Immature natural killer cell (primary cell): ENCODE measurements at places on chromosomes 4 and X.

DNA sequence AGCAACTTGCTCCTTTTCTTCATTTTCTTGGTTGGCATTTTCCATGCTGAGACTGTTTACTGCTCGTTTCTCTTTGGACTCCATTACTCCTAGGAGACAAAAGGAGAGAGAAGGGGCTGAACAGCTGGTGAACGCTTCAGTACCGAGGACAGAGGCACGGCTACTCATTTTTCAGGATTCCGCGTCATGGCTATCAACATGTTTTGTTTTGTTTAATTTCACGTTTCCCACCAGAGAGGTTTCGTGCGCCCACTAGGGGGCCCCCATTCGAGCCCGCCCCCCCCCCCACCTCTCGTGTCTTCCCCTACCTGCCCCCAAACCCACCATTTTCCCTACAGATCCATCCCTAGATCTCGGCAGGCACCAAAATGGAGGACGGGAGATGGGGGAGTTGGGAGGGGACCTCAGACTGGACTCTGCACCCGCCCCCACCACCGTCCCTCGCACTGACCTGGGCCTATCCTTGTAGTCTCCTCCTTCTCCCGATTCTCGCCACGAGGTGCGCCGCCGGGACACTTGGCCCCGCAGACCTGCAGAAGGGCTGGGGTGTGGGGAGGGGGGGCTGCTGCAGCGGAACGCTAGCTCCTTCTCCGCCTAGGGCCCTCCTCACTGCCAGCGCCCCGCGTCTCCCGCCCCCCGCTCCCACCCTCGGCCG is 653 bp downstream of the BEX1 start:
- no peak overlapping the region for H3K4me3 ChIP-seq
- no peak overlapping the region for H3K27ac ChIP-seq
- no peaks in the 10 kb centered on the region for H3K36me3 ChIP-seq
- no peaks in the 10 kb centered on the region for H3K4me1 ChIP-seq
- DNase-seq: no peak

DNA sequence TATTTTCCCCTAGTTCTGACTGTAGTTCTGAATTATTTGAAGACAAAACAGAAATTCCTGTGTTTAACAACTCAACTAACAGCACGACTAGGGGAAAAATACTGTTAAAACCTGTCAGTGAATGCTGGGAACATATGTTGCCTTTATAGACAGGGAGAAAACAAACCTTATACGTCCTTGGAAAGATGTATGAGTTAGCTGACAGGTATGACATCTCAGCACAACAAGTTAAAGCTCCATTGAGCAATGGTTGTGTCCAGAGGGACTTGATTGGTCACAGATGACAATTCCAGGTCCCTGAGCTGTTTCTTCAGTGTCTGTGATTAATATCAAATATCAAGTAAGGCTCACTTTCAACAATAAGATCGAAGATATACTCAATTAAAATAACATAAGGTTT is 58.2 kb upstream of the DDIT4L start:
- H3K4me1 ChIP-seq: no peaks in the 10 kb centered on the region
- H3K4me3 ChIP-seq: no peak overlapping the region
- no peak overlapping the region for H3K27ac ChIP-seq
- DNase-seq: no peak
- H3K27me3 ChIP-seq: peaks cover 2% of the 10 kb centered on the region

DNA sequence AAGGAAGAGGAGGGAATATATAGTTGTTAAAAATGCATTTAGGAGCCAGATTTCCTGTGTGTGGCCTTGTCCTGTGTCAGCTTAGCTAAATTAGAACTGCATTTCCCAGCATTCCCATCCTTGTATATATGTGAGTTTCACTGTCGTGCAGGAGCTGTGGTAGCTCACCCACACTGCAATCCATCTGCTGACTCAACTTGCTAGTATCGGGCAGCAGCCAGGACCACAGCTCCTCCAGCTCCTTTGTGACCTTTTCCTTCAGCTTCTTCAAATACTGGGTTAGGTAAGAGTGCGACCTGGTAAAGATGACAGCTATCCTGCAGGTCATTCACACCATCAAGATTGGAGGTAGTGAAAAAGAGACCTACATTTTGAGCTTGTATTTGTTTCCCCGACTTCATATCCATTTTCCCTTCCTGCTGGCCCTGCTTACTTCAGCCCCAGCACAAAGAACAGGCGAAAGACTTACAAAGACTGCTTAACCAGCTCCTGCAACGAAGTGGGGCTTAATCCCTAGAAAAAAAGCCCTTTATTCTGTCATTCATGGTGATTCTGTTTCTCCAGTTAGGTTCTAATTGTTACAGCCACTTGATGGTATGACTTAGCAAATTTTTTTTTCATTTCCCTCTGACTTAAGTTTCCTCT is 11.4 kb downstream of the ASIC5 start:
- no peak overlapping the region for H3K27ac ChIP-seq
- H3K4me3 ChIP-seq: no peak overlapping the region
- no peaks in the 10 kb centered on the region for H3K27me3 ChIP-seq
- H3K36me3 ChIP-seq: peaks cover 4% of the 10 kb centered on the region
- DNase-seq: no peak
- no peaks in the 10 kb centered on the region for H3K4me1 ChIP-seq

GRCh38 chr4:88251924-88252323 is 32.4 kb downstream of the PPM1K start:
- peaks cover 8% of the 10 kb centered on the region for H3K27me3 ChIP-seq
- H3K4me1 ChIP-seq: no peaks in the 10 kb centered on the region
- no peak for DNase-seq
- H3K27ac ChIP-seq: no peak overlapping the region
- no peak overlapping the region for H3K4me3 ChIP-seq
- H3K36me3 ChIP-seq: no peaks in the 10 kb centered on the region

DNA sequence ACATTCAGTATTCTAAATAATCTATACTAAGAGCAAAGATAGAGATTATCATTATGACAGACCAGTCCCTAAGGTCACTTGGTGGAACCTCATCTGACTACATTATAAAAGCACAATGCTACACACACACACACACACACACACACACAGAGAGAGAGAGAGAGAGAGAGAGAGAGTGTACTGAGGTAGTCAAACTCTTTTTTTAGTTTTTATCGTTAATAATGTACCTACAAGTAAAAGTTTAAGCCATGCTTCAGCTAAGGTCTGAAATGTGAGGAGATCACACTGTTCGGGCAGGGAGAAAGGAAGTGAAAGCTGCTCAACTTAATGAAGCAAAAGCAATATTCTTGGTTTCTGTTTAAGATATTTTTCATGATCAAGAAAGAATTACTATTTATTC is 75.8 kb upstream of the CCDC160 start:
- no peak overlapping the region for H3K27ac ChIP-seq
- peaks cover 3% of the 10 kb centered on the region for H3K27me3 ChIP-seq
- H3K4me3 ChIP-seq: no peak overlapping the region

DNA sequence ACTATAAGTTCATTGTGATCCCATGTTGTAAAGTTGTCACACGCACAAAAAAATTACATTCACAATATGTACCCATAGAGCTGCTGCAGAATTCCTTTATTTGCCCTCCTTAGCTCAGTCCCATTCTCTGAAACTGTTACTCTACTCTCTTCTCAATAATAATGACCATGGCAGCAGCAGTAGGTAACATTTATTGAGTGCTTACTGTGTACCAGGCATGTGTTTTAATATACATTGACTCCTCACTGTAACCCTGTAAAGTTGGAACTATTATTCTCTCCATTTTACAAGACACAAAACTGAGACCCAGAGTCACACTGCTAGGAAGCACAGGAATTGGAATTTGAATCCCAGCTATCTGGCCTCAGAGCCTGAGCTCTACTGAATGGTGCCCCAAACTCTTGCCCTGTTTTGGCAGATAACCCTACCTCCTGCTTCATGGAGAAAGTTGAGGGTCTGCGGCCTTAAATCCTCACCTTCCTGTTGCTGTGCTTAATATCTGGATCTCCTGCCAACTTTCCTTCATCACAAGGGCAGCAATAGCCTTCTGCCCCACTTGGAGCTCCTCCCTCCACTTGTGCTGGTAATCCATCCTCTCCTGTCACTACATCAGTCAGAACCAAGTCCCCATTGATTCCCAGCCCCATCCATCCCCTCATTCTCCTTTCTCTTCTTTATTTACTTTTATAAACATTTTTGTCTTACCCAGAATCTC is 20.8 kb downstream of the GK start:
- H3K4me1 ChIP-seq: no peaks in the 10 kb centered on the region
- peaks cover 16% of the 10 kb centered on the region for H3K36me3 ChIP-seq
- H3K27ac ChIP-seq: no peak overlapping the region

DNA sequence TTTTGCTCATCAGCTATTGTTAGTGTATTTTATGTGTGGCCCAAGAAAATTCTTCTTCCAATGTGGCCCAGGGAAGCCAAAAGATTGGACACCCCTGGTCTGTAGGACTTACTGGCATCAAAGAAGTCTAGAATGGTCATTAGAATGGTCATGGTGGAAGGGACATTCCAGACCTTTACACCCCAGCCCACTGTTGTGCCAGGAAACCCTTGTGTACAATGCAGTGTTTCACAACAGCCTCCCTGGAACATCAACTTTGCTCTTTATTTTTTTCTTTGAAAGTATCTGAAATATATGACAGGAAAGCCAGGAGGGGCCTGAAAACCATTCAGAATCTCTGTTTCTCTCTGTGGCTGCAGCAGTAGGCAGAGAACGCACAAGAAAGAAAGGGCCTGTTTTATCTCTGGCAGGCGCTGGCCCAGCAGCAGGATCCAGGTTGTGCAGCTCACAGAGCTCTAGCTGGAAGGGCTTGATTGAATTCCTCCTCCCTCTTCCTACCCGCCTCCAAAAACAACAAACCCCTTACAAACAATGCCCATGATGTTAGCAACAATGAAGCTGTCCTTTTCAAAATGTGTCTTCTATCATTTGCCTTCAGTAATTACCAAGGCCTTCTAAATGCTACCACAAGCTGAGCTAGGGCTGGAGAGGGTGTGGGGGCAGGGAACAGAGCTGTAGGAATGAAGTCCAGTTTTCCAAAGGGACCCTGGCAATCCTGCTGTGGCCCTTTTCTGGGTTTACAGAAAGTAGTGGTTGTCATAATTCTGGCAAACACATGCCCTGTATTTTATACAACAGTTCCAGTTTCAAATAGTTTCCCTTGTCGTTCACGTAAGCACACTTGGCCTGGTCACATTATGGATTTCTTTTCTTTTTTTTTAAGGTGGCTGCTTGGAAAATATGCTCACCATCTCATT is 32.3 kb upstream of the TFDP3 start:
- no peaks in the 10 kb centered on the region for H3K27me3 ChIP-seq
- no peak overlapping the region for H3K27ac ChIP-seq
- H3K36me3 ChIP-seq: peaks cover 8% of the 10 kb centered on the region
- no peaks in the 10 kb centered on the region for H3K4me1 ChIP-seq
- no peak for DNase-seq

DNA sequence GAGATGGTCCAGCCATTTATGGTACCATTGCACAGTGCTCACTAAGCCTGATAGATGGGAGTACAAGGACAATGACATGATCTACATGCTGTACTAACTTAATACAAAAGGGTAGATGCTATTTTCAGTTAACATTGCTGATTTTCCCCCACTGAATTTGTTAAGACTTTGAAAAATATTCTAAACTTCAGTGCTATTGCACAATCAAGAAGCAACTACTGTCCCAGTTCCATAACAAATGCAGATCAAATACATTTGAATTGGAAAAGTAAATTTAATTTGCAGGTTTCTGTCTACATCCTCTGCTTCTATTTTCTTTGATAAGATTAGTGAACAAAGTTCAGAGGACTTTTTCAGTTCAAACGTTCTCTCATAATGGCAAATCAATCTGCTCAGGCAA is 366.8 kb upstream of the FGF13 start:
- DNase-seq: no peak
- H3K27ac ChIP-seq: no peak overlapping the region
- peaks cover 1% of the 10 kb centered on the region for H3K27me3 ChIP-seq
- no peaks in the 10 kb centered on the region for H3K4me1 ChIP-seq
- no peaks in the 10 kb centered on the region for H3K36me3 ChIP-seq

DNA sequence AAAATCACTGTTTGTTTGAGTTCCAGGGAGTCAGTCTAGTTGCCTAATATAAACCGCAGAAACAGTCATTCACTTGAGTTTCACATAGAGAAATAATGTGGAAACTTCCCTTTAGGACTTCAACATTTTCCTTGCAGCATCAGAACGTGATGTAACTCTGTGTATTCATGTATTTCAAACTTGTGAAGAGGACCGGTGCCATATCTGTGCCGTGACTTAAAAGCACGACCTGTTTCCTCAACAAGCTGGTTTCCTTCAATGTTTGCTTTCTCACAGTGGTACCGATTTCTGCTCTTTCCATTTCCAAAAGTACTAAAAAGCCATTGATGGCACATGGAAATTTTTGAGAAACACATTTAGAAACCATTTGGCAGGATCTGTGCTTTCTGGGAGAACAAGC is 166.6 kb upstream of the RAPGEF2 start:
- H3K27ac ChIP-seq: no peak overlapping the region
- no peak for DNase-seq
- no peaks in the 10 kb centered on the region for H3K27me3 ChIP-seq
- H3K4me1 ChIP-seq: no peaks in the 10 kb centered on the region
- no peak overlapping the region for H3K4me3 ChIP-seq
- H3K36me3 ChIP-seq: no peaks in the 10 kb centered on the region

GRCh38 chr4:8409264-8410065 is 31.1 kb downstream of the ACOX3 start:
- H3K27ac ChIP-seq: peak overlapping the region; percentile 98
- H3K27me3 ChIP-seq: peaks cover 19% of the 10 kb centered on the region
- H3K4me3 ChIP-seq: peak overlapping the region; percentile 68
- H3K36me3 ChIP-seq: peaks cover 16% of the 10 kb centered on the region

DNA sequence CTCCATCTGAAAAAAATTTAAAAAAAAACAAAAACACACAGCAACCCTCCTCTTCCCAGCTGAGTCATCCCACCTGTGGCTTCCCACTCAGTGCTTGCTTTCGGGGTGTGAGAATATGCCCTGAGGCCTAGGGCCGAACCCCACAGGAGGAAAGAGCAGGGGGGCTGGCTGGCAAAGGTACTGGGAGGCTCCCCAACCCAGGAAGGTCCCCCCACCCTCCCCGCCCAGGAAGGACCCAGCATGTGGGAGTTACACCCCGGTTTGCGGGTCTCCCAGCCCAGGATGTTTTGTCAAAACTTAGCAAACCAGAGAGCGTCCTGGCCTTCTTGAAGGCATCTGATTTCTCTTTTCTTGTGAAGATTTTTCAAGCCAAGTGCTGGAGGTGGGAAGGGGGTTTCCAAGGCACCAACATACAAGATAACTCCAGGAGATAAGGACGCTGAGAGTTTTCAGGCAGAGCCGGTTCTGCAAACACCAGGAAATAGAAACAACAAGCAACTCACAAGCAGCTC is 25.7 kb upstream of the CSF2RA start:
- peaks cover 8% of the 10 kb centered on the region for H3K4me1 ChIP-seq
- H3K4me3 ChIP-seq: no peak overlapping the region
- H3K36me3 ChIP-seq: no peaks in the 10 kb centered on the region

DNA sequence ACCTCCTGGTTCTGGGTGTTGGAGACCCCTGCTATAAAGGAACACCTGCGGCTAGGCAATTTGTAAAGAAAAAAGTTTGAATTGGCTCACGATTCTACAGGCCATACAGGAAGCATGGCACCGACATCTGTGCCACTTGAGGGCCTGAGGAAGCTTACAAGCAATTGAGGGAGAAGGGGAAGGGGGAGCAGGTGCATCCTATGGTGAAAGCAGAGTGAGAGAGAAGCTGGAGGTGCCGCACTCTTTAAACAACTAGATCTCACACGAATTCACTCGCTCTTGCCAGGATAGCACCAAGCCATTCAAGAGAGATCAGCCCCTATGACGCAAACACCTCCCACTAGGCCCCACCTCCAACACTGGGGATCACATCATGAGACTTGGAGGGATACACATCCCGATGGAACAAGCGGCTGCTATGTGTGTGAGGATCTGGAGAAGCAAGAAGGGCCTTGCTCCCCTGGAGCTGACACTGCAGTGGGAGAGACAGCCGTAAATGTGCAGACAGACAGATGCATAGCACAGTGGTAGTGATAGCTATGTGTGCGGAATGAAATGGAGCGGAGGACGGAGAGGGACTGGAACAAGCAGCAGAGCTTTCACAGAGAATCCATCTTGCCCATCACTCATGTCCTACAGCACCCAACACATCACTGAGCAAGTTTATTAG is 60.7 kb upstream of the HELT start:
- peaks cover 4% of the 10 kb centered on the region for H3K27me3 ChIP-seq
- H3K4me1 ChIP-seq: no peaks in the 10 kb centered on the region
- H3K27ac ChIP-seq: no peak overlapping the region
- DNase-seq: no peak
